Keratinocyte (primary cell): ENCODE measurements at places on chromosomes 12 and 14.

GRCh38 chr12:116885491-116885890 is 4.2 kb upstream of the HRK start:
- no peak for DNase-seq

- no peak for DNase-seq
Measured at GRCh38 chr12:106308611-106309010, 6.1 kb downstream of the TCP11L2 start.

GRCh38 chr12:63206909-63207308 is 55.9 kb upstream of the AVPR1A start:
- no peak for DNase-seq

- DNase-seq: no peak
Measured at GRCh38 chr12:9319842-9320173, 111.6 kb upstream of the PZP start.

- DNase-seq: no peak
Measured at GRCh38 chr14:61429316-61429715, 107.9 kb downstream of the PRKCH start.

GRCh38 chr12:112887550-112887949 is 19.2 kb upstream of the OAS1 start:
- no peak for DNase-seq

- no peak for DNase-seq
Measured at GRCh38 chr12:6225630-6226001, 25.4 kb downstream of the CD9 start.

DNA sequence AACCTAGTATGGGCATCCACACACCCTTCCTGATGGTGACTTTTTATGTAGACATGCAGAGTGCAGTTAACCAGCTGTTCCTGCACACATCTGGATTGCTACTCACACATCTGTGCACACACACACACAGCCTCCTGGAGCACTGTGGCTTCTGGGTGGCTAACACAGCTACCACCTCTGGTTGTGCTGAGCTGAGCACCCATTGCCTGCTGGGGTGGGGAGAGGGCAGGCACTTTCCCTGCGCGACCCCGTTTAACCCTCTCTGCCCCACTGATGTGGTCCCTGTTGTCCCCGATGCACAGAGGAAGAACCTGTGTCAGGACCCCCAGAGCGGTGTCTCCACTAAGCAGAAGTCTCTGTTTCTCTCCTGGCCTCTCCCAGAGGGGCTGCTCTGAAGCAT is 14.4 kb upstream of the SERPINA3 start:
- DNase-seq: no peak

GRCh38 chr12:13004361-13004760 is 4.3 kb upstream of the HEBP1 start:
- no peak for DNase-seq

GRCh38 chr12:116547955-116548501 is 11.2 kb upstream of the MAP1LC3B2 start:
- no peak for DNase-seq

DNA sequence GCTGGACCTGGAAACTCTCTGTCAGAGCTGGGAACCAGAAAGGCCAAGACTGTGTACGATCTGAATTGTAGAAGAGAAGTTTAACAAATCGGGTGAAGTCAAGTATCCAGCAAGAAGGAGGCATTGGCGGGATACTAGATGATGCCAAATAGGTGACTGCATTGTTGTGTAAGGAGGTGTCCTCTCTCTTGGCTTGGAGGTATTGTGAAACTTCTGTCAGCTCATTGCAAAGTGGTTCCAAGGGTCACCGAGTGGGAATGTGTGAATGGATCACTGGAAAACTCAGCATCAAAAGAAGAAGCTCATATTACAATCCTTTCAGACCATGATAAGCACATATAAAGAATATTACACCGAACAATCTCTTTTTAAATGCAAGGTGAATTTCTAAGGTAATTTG is 11.7 kb downstream of the NAV3 start:
- no peak for DNase-seq

GRCh38 chr14:55074662-55075061 is 23.2 kb downstream of the MAPK1IP1L start:
- no peak for DNase-seq

GRCh38 chr12:108008163-108008905 is 120.8 kb upstream of the WSCD2 start:
- DNase-seq: no peak
